Activated CD4-positive, alpha-beta T cell treated with anti-CD3 and anti-CD28 coated beads for 36 hours (primary cell): ENCODE measurements at places on chromosomes 12 and 14. TPM values are rescaled to one million over a fixed set of nuclear protein-coding genes. Genes with fewer than 3 reads are reported as not detected.

GRCh38 chr12:55743406-55744339, 751 bp downstream of the GDF11 start:
- H3K4me1 ChIP-seq = peaks cover 24% of the 10 kb centered on the region
- no peaks in the 10 kb centered on the region for H3K27me3 ChIP-seq

GRCh38 chr12:26867080-26867479, 34.1 kb upstream of the ITPR2 start:
- no peak for DNase-seq
- no peaks in the 10 kb centered on the region for H3K27me3 ChIP-seq
- H3K36me3 ChIP-seq = no peaks in the 10 kb centered on the region
- H3K27ac ChIP-seq = no peak overlapping the region

- peaks cover 61% of the 10 kb centered on the region for H3K4me1 ChIP-seq
- H3K4me3 ChIP-seq = no peak overlapping the region
- H3K27me3 ChIP-seq = no peaks in the 10 kb centered on the region
- peak overlapping the region; percentile 14 for H3K27ac ChIP-seq
- peaks cover 33% of the 10 kb centered on the region for H3K36me3 ChIP-seq
Measured at GRCh38 chr12:19457561-19457960, 18.3 kb downstream of the AEBP2 start.

GRCh38 chr12:116697305-116697704, 40.6 kb downstream of the SPRING1 start:
- H3K27me3 ChIP-seq = peaks cover 25% of the 10 kb centered on the region
- H3K4me3 ChIP-seq = no peak overlapping the region
- no peaks in the 10 kb centered on the region for H3K36me3 ChIP-seq
- peaks cover 3% of the 10 kb centered on the region for H3K4me1 ChIP-seq
- H3K27ac ChIP-seq = no peak overlapping the region
- peak; percentile 45 for DNase-seq

- no peak overlapping the region for H3K4me3 ChIP-seq
- peaks cover 28% of the 10 kb centered on the region for H3K4me1 ChIP-seq
- peaks cover 13% of the 10 kb centered on the region for H3K36me3 ChIP-seq
- no peak overlapping the region for H3K27ac ChIP-seq
Measured at GRCh38 chr14:71481021-71481654, 451.1 kb upstream of the RGS6 start.

- H3K27me3 ChIP-seq = peaks cover 22% of the 10 kb centered on the region
- H3K27ac ChIP-seq = no peak overlapping the region
- no peak for DNase-seq
- H3K4me1 ChIP-seq = peaks cover 6% of the 10 kb centered on the region
- no peak overlapping the region for H3K4me3 ChIP-seq
- H3K36me3 ChIP-seq = no peaks in the 10 kb centered on the region
Measured at GRCh38 chr12:57637364-57637763, 4.4 kb upstream of the B4GALNT1 start.

DNA sequence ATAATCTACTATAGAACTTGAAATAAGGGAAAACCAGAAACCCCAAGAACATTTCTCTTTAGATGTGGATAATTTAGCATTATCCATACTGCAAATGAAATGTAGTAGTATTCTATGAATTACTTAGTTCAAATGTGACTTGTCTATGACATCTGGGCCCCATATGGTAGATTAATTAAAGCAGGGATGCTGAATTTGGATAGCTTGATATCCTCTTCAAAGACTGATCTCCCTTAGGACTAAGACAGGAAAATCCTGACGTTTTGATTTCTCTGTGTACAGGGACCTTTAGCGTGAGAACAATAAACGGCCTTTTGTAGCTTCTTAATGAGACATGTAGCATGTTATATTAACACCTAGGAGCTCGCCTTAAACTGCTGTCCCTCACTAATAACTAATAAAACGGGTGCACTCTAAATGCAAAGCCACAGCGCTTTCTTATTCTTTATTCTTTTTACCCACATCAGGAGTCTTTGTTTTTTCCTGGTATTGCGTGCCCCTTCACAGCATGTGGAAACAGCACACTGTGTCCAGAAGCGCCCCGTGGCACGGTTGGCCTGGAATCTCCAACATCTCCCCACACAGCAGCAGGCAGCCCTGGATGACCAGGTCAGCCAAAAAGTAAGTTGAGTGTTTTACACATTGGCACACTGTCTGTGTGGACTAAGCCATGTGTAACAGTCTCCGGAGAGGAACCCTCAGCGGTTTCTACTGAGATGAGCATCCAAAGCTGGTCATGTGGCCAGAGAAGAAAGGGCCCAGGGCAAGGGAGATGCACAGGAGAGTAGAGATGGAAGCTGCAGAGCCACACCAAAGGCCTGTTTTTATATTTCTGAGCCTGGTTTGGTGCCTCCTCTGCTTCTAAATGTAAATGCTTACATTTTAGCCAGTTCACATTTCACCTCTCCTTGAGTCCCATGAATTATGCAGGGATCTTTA, 93.1 kb downstream of the SRGAP1 start:
- no peak overlapping the region for H3K4me3 ChIP-seq
- no peaks in the 10 kb centered on the region for H3K36me3 ChIP-seq
- no peak for DNase-seq
- peaks cover 4% of the 10 kb centered on the region for H3K27me3 ChIP-seq
- H3K4me1 ChIP-seq = no peaks in the 10 kb centered on the region

- no peaks in the 10 kb centered on the region for H3K27me3 ChIP-seq
- no peak for DNase-seq
- H3K4me3 ChIP-seq = no peak overlapping the region
- H3K36me3 ChIP-seq = no peaks in the 10 kb centered on the region
- H3K27ac ChIP-seq = no peak overlapping the region
- H3K4me1 ChIP-seq = no peaks in the 10 kb centered on the region
Measured at GRCh38 chr14:71236487-71236886, 329.2 kb downstream of the PCNX1 start.

DNA sequence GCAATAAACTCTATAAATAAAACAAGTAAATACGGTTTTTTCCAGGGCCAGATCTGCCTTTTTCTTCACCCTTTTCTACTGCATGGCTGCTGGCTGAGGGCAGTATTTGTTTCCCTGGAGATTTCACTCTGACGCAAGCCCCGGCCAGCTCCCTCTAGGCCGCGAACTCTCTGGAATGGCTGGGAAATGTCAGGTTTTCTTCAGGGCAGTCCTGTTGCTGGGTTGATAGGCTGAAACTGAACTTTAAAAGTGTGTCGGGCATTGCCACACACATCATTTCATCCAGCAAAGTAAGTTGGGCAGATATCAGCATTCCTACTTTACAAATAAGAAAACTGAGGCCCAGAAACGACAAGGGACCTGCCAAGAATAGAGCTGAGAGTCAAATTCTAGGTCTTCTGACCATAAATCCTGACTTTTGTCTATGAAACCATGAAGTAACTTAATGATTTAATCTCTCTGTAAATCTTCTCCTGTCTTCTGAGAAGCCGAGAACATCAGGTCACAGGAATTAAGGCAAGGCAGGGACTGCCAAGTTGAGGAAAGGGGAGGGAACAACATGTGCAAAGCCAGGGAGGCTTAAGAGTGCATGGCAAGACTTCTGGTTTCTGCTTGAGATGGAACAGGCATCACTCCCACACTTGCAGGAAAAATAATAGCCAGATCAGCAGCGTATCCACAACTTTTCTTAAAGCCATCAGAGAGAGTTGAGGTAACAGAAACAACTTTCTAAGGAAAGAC, 205.0 kb upstream of the CCDC196 start:
- H3K27ac ChIP-seq = no peak overlapping the region
- no peak overlapping the region for H3K4me3 ChIP-seq
- H3K4me1 ChIP-seq = no peaks in the 10 kb centered on the region
- DNase-seq = no peak
- H3K36me3 ChIP-seq = peaks cover 4% of the 10 kb centered on the region

NPAS3 gene
- not detected for total RNA-seq

ADSS1 gene
- total RNA-seq = 2.2 TPM
